H9 (cell line): ENCODE measurements at places on chromosomes 3 and 15. TPM values are rescaled to one million over a fixed set of nuclear protein-coding genes. Genes with fewer than 3 reads are reported as not detected.
A peak's percentile ranks its signal among the peaks of the same experiment; 100 is the strongest.

SLC24A5 gene
- not detected in 2 replicates for total RNA-seq

STX19 gene
- not detected in 2 replicates for total RNA-seq

GRCh38 chr15:78329625-78330024, 10.5 kb upstream of the CRABP1 start:
- no peak for DNase-seq

GRCh38 chr3:71940486-71940885, 155.5 kb upstream of the PROK2 start:
- no peak for DNase-seq

GRCh38 chr3:18030371-18030870, 288.0 kb upstream of the TBC1D5 start:
- DNase-seq: no peak

- no peak for DNase-seq
Observed at GRCh38 chr3:32082721-32083120, 23.7 kb upstream of the GPD1L start.

GRCh38 chr15:43648649-43649429, at the start of gene CATSPER2:
Gene CATSPER2 (minus strand): TSS chr15:43648844. CDS start chr15:43648061, 783 bp downstream.
- peak; percentile 55 for DNase-seq

DNA sequence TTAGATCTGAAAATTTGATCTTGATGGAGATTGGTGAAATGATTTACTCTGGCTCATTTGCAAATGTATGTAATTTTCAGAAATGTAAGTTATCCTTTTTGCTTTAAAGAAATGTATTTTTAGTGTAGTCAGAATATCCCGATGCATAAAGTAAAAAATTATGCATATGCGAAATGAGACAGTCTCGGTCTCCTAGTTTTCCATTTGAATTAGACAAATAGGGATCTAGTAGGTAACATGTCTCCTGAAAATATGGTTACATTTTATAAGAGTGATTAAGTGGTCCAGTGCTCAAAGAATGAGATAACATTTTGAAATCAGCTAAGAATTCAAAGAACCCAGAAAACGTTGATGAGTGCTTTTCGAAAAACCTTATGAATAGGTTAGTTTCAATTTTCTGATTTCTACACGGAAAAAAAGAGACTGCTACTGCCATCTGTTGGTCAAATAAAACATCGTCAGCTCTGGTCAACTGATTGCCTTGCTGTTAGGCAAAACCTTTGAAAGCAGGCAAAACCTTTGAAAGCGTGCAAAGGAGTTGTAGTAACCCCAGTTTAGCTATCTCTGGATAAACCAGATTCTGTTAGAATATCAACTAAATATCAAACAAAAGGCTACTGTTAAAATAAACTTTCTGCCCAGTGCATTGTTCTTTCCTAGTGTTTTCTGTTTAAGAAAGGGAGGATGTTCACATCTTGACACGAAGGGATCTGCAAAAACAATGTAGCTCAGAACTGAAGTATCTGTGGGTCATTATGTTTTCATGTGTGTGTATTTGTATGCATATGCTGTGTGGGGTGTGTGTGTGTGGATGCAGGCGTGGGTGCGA, 59.3 kb upstream of the CHMP2B start:
- no peak for DNase-seq

DNA sequence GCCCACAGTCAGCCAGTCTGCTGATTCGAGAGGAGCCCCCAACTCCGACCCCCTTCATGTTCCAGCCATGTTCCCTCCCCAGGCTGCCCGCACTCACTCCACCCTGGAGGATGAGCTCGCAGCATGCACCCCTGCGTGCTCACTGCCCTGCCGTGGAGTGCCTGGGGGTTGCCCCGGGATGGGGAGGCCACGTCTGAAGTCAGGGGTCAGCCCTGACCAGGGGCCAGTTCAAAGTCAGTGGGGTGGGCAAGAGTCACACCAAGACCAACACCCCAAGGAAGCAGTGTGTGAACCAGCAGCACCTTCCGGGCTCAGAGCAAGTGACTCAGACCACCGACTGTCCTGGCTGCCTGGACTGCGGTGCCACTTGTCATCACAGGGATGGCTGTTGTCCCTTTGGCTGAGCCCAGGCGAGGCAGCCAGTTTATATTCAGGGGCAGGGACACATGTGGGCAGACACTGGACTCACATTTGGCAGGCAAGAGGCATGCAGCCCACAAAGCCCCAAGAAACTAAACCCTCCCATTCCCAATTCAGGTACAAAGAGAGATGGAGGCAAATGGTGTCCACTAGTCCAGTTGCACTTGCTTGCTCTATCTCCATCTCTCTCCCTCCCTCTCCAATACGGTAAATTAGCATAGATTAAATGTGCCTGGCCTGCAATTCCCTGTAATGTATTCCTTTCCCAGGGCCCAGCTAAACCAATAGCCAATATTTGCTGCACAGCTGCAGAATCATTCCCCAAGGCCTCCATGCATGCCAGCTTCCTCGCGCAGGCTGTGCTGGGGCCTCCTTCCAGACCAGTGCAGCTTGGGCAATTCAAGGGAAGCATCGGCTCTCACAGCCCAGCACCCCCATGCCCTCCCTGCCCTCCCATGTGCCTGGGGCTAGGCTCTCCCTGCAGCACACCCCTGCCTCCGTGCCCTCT, 135.7 kb upstream of the IQSEC1 start:
- no peak for DNase-seq

- no peak for DNase-seq
Observed at GRCh38 chr15:90225504-90226234, 8.1 kb downstream of the CIB1 start.

GRCh38 chr3:79016587-79017376, 751.0 kb downstream of the ROBO1 start:
- no peak for DNase-seq

- DNase-seq: no peak
Observed at GRCh38 chr3:197835509-197835908, 44.5 kb downstream of the LRCH3 start.

DNA sequence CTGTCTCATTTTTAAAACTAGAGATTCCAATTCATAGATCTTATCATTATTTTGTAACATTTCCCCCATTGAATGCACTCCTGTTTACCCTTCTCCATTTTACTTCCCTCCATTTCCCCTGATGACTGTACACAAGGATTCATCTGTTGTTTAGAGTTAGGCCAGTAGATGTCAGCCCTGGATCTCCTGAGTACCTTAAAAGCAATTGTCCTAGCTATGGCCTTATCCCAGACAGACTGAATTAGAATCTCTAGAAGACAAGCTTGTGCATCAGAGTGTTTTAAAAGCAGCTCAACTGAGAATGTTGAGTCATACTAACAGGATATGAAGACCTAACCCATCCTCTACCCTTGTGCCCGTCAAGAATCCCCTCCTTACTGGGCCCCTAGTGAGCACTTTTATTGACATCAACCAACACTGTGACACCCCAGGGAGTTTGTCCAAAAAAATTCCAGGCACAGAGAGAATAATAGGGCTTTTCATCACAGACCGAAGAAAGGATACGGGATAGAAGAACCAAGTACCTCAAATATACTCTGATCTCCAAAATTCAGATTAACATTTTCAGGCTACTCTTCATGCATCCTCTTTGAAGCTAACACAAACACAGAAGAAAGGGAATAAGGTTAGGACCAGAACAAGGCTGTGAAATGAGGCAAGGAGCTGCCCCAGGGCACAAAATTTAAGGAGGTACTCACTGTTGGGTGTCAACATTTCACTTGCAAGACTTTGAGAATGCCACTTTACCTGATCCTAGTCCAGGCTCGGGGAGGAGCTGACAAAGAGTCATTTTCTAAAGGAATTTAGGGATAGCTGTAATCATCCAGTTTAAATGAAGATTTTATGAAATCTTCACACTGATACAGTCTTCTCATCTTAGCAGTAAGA, 17.1 kb downstream of the ZBED2 start:
- no peak for DNase-seq
